CD4-positive, alpha-beta T cell treated with Interleukin-4 for 4 hours (primary cell): ENCODE measurements at places on chromosomes 4 and X.

DNA sequence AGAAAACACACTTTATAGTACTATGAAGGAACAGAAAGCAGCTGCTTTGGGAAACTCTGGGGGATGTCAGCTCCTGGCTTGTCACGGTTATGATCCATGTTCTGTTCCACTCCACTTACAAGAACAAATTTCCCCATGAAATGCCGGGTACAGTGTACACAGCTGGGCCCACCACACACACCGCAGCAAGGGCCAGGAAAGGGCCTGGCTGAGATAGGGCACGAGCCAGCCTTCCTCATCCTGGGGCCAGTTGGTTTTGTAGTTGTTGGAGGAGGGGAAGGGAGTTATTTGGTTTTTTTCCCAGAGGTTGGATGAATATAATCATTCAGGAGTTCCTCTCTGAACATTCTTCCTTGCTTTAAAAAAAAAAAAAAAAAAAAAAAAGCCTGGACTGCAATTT is 56.8 kb downstream of the SEPSECS start:
- no peak for DNase-seq

GRCh38 chr4:179467878-179468277 is 2025.6 kb upstream of the AGA start:
- no peak for DNase-seq

GRCh38 chr4:7171191-7171900 is 21.0 kb upstream of the SORCS2 start:
- no peak for DNase-seq

DNA sequence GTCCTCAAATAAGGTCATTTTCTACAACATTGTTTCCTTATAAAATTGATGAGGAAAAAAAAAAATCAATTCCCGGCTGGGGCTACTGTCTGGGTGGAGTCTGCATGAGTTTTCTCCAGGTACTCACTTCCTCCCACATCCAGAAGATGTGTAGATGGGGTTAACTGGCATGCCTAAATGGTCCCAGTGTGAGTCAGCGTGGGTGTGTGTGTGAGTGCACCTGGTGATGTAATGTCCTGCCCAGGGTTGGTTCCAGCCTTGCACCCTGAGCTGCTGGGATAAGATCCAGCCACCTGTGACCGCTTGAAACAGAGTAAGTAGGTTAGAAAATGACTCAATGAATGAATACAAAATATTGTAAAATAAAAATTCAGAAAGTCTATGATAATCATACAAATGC is 11.1 kb downstream of the USP26 start:
- no peak for DNase-seq

GRCh38 chrX:19785647-19786046 is 101.8 kb downstream of the SH3KBP1 start:
- peak; percentile 33 for DNase-seq

- DNase-seq = no peak
These were observed 21.6 kb downstream of the TSPAN6 start for GRCh38 chrX:100615005-100615404.

- no peak for DNase-seq
These were observed 361.9 kb downstream of the PCDH19 start for GRCh38 chrX:100048156-100048555.

- DNase-seq = peak; percentile 55
These were observed 37.7 kb upstream of the RAB33B start for GRCh38 chr4:139416073-139416673.

GRCh38 chr4:92382128-92382527 is 78.4 kb downstream of the GRID2 start:
- DNase-seq = no peak

- DNase-seq = no peak
These were observed 319.8 kb upstream of the SLC7A11 start for GRCh38 chr4:138561906-138562305.

GRCh38 chrX:40852586-40852985 is 117.2 kb upstream of the MED14 start:
- DNase-seq = no peak

GRCh38 chr4:96016634-96017299 is 176.9 kb downstream of the PDHA2 start:
- no peak for DNase-seq

DNA sequence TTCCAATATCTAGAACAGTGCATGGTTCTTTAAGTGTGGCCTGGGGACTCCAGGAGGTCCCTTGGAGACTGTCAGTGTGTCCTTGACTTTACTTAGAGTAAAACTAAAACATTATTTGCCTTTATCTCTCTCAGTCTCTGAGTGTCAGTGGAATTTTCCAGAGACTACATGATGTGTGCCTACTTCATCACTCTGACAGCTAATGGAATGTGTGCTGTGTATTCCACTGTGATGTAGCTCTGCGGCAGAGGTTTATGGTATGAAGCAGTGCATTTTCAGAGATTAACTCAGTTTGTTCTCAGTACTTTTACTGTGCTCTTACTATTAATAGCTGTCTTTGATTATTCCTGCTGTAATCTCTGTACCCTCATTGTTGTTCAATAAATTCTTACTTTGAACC is 85.6 kb downstream of the MANBA start:
- DNase-seq = no peak

GRCh38 chr4:112881842-112882241 is 167.6 kb upstream of the ANK2 start:
- no peak for DNase-seq

GRCh38 chrX:42398967-42399631 is 378.9 kb downstream of the PPP1R2C start:
- DNase-seq = peak; percentile 45

- DNase-seq = no peak
These were observed 444.2 kb upstream of the SLIT2 start for GRCh38 chr4:19807505-19807904.

DNA sequence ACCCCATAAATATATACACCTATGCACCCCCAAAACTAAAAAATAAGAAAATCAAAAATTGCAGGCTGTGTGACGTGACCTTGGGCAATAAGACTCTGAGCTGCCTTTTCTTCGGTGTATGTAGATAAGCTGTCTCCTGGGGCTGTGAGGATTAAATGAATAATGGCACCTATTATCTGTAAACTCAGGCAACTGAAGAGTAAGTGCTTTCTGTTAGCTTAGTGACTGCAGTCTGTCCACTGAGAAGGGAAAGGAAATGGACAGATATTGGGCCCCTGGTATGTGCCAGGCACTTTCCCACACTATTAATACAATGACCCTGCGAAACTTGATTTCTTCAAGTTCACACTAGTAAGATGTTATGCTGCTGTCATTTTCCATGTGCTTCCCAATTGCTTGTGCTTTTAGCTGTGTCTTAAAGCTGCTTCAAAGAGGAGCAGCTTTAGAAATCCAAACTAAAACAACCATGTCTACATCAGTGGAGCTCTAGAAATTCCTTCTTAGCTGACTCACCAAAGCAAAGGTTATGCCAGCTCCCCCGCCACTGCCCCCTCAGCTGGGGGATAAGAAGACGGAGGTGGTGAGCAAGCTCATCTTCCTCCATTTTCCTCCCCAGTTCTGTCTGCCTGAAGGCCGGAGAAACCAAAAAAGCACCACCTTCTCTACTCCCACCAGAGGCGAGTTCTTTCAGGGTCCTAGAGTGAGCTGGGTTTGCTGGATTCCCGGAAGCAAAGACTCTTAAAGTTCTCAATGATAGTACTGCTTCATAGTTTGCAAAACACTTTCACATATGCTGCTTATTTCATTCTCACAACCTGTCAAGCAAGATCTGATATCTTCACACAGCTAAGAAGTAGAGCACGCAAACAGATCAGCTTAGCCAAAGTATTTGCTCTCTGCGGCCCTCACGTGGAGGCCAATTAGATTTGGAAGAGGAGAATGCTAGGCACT is 8.8 kb upstream of the DGAT2L6 start:
- no peak for DNase-seq

DNA sequence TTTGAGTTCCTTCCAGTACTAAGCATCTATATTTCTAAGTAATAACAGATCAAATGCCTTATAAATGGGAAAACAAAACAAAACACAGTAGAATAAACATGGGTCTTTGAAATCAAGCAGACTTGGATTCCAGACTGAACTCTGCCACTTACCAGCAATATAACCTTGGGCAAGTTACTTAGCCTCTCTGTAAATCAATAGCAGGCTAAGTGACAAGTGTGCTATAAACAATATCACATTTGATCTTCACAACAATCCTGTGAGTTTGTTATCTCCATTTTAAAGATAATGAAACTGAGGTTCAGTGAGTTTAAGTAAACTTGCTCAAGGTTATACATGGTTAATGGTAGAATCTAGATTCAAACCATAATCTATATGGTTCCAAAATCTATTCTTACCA is 165.8 kb downstream of the GPC3 start:
- DNase-seq = no peak

GRCh38 chr4:8276358-8277240 is 7.0 kb downstream of the HTRA3 start:
- no peak for DNase-seq

- no peak for DNase-seq
These were observed 72.9 kb downstream of the SHOX start for GRCh38 chrX:703466-703865.

DNA sequence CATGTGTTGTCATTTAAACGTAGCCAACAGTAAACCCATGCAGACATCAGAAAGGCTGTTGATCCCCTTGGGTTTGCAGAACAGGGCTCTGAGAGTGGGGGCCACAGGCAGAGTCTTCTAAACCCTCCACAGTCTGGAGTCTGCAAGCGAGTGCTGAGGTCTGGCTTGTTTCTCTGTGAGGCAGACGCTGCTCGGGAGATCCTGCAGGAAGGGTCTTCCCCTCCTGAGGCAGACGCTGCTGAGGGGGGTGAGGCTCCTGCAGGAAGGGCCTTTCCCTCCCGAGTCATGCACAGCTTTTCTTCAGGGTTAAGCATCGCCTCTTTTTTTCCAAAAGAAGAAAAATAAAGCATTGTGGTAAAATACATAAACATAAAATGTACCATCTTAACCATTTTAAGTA is 17.1 kb upstream of the PDE6B start:
- no peak for DNase-seq

GRCh38 chr4:97394653-97395052 is 748.6 kb downstream of the STPG2 start:
- DNase-seq = no peak

- DNase-seq = no peak
These were observed 64.7 kb downstream of the TMEM156 start for GRCh38 chr4:38967260-38968095.

GRCh38 chrX:96764864-96765263 is 80.2 kb downstream of the DIAPH2 start:
- DNase-seq = no peak

GRCh38 chrX:14676431-14676830 is 147.1 kb downstream of the GLRA2 start:
- no peak for DNase-seq

GRCh38 chr4:84385203-84385602 is 113.9 kb downstream of the NKX6-1 start:
- DNase-seq = no peak

DNA sequence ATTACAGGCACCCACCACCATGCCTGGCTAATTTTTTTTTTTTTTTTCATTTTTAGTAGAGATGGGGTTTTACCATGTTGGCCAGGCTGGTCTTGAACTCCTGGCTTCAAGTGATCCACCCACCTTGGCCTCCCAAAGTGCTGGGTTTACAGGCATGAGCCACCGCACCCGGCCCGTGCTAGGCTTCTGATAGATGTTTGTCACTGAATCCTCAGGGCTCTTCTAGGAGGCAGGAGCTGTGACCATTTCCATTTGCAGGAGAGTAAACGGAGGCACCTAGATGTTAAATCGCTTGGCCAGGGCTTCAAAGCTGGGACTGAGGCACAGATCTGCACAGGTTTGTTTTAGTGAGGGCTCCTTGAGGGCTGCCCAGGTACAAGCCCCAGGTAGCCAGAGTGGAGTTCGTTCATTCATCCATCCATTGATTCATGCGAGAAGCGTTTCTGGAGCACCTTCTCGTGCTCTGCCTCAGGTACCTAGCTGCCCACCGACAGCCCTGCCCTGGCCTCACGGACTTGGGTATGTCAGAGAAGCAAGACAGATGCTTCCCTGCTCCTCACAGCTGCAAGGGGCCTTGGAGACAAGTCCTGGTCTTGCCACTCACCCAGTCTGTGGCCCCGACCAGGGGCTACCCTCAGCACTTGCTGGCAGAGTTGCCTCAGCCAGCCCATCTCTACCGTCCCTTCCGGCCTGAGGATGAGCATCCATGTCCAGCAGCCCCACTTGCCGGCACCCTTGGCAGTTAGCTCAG is 106.4 kb downstream of the PSAPL1 start:
- DNase-seq = no peak

DNA sequence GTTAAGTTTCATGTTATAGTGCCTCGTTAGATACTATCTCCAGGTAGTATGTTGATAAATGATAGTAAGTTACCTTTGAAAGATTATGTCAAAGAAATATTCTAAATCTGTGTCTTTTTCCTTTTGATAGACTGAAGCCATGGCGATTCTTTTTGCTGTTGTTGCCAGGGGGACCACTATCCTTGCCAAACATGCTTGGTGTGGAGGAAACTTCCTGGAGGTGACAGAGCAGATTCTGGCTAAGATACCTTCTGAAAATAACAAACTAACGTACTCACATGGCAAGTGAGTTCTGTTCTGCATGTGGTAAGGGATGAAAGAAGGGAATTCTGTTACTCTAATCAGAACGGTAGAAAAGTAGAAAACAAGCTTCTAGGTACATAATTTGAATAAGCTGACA is 8.2 kb downstream of the VAMP7 start:
- DNase-seq = no peak

DNA sequence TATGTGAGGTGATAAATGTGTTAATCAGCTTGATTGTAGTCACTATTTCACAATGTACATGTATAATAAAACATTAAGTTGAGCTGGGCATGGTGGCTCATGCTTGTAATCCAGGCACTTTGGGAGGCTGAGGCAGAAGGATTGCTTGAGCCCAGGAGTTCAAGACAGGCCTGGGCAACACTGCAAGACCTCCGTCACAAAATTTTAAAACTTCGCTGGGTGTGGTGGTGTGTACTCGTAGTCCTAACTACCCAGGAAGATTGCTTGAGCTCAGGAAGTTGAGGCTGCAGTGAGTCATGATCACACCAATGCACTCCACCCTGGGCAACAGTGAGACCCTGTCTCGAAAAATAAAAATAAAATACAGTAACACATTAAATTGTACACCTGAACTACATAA is 20.1 kb downstream of the LYAR start:
- peak; percentile 90 for DNase-seq

DNA sequence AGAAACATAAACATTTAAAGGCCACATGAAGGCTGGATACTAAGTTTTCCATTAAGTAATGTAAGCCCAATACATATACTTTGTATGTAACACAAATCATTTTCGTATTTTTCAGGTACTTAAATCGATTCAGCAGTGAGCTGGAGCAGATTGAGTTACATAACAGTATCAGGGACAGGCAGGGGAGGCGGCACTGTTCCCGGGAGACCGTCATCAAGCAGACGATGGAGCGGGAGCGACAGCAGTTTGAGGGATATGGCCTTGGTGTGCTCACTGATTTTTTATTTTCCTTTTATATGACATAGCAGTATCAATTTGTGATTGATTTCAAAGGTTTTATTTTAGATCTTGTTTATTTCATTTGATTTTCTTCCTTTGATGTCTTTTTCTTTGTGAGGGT is 20.7 kb downstream of the TMA16 start:
- DNase-seq = no peak

- no peak for DNase-seq
These were observed 108.3 kb upstream of the KLHL4 start for GRCh38 chrX:87409113-87409841.

- no peak for DNase-seq
These were observed 40.6 kb upstream of the IL21 start for GRCh38 chr4:122661176-122662160.

GRCh38 chr4:40046311-40046980 is 10.2 kb upstream of the N4BP2 start:
- no peak for DNase-seq
